GM23338 (cell line): ENCODE measurements at places on chromosomes 4 and X. TPM values are rescaled to one million over a fixed set of nuclear protein-coding genes. Genes with fewer than 3 reads are reported as not detected.

DNA sequence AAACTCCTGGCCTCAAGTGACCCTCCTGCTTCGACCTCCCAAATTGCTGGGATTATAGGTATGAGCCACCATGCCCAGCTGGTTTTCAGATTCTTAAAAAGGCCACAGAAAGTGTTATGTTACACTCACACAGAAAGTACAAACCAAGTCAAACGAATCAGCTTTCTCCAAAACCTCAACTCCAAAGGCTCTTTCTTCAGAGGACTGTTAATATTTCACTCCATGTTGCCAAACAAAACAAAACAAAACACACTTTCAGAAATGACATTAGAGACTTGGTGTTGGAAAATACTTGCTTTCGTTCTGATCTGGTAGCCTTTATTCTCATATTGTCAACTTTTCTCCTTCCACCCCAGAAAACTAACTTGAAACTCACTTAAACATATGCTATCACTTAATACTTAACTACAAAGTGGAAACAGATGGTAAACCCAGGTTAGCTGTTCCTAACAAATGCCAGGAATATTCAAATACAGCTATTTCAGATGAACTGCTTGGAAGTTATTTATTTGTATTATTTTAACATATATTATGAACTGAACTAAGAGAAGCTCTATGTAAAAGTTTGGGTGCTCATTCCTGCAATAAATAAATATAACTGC lies 34.7 kb downstream of the RLIM start:
- no peaks in the 10 kb centered on the region for H3K27me3 ChIP-seq
- DNase-seq, result no peak
- H3K4me1 ChIP-seq, result no peaks in the 10 kb centered on the region
- H3K4me3 ChIP-seq, result no peak overlapping the region
- H3K36me3 ChIP-seq, result no peaks in the 10 kb centered on the region

- DNase-seq, result no peak
- H3K4me1 ChIP-seq, result peaks cover 10% of the 10 kb centered on the region
- H3K36me3 ChIP-seq, result no peaks in the 10 kb centered on the region
- no peak overlapping the region for H3K27ac ChIP-seq
- H3K27me3 ChIP-seq, result no peaks in the 10 kb centered on the region
These were observed 20.6 kb downstream of the ATP10D start for GRCh38 chr4:47505666-47506065.

DNA sequence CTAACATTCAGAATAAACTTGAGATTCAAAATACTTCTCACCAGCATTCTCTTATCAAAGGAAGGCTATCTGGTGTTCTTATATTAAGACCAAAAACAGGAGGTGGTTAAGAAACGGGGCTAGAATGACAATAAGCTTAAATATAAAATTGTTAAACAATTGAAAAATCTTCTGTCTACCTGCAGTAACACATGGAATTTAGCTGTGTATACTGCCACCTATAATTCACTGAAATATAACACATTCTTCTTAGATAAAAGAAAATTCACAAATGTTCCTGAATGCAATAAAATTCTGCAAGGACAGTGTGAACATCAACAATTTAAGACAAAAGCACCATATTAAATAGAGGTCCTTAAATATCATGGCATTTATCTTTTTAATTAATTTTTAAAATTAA lies 11.5 kb upstream of the PCDH10 start:
- H3K27me3 ChIP-seq, result no peaks in the 10 kb centered on the region
- no peak overlapping the region for H3K27ac ChIP-seq
- DNase-seq, result no peak
- H3K4me3 ChIP-seq, result no peak overlapping the region
- peaks cover 2% of the 10 kb centered on the region for H3K4me1 ChIP-seq
- H3K36me3 ChIP-seq, result no peaks in the 10 kb centered on the region

DNA sequence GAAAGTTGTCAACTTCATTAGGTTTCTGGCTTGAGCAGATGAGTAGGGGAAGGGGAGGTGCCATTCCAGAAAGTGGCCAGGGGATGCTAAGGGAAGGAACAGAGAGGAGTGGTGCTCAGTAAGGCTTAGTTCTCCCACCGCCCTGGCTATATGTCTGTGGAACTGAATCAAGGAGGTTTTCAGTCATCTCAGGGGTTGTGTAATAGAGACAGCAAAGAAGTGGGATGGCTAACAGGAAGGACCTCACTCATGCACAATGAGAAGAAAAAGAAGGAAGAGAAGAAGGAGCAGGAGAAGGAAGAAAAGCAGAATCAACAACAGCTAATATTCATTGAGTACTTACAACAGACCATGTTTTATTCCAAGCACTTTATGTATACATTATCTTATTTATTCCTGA lies 368.7 kb downstream of the MID1IP1 start:
- H3K4me1 ChIP-seq, result no peaks in the 10 kb centered on the region
- DNase-seq, result no peak
- H3K36me3 ChIP-seq, result no peaks in the 10 kb centered on the region
- H3K27me3 ChIP-seq, result no peaks in the 10 kb centered on the region
- no peak overlapping the region for H3K27ac ChIP-seq

- H3K36me3 ChIP-seq, result no peaks in the 10 kb centered on the region
- no peaks in the 10 kb centered on the region for H3K4me1 ChIP-seq
- no peak overlapping the region for H3K4me3 ChIP-seq
- H3K27ac ChIP-seq, result no peak overlapping the region
These were observed 58.8 kb downstream of the PPP4R3C start for GRCh38 chrX:27404366-27404765.

- no peak overlapping the region for H3K4me3 ChIP-seq
- H3K27me3 ChIP-seq, result peaks cover 5% of the 10 kb centered on the region; the same call in 1 of the 2 replicates
- peaks cover 13% of the 10 kb centered on the region; the same call in 1 of the 2 replicates for H3K36me3 ChIP-seq
- H3K4me1 ChIP-seq, result peaks cover 15% of the 10 kb centered on the region; the same call in 1 of the 2 replicates
These were observed 76.2 kb upstream of the CD99 start for GRCh38 chrX:2614911-2615310.

- no peaks in the 10 kb centered on the region for H3K4me1 ChIP-seq
- H3K27ac ChIP-seq, result no peak overlapping the region
- no peaks in the 10 kb centered on the region for H3K36me3 ChIP-seq
- no peak for DNase-seq
- H3K27me3 ChIP-seq, result no peaks in the 10 kb centered on the region
These were observed 263.1 kb downstream of the PTTG2 start for GRCh38 chr4:38223306-38223705.

DNA sequence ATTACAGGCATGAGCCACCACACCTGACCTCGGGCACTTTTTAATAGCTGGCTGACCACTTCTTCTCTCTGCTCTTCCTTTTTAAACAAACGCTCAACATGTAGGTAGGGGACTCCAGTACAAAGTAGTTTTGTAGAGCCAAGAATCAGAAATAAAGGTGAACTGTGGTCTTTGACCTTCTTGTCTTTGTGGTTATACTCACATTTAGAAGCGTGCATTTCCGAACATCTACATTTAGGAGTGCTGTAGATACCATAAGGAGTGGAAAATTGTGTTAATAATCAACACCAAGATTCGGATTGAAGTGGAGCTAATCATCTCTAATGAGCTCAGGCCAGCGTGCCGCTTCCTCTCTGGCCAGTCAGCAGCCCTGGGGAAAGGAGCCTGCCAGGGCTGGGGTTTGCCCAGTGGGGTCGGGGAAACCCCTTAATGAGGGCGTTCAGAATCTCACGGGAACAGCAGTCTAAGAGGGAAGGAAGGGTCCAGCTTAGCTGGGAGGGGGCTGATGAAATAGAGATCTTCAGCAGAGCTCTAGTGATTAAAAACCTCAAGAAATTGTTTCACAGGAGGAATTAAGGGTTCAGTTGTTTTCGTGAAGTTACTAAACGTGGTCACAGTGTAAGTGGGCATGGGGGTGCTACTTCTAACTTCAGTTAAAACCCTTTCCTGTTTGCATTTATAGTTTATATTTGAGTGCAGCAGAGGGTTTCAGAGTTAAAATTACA lies 81.2 kb downstream of the GAB1 start:
- no peak for DNase-seq
- H3K4me3 ChIP-seq, result no peak overlapping the region
- no peaks in the 10 kb centered on the region for H3K4me1 ChIP-seq
- no peak overlapping the region for H3K27ac ChIP-seq

Gene PRDM5
- 31.8 and 40.4 TPM in 2 replicates for total RNA-seq

Gene APLN
- 0.16 and 0.49 TPM in 2 replicates for total RNA-seq
